ENCODE measurements at places on chromosomes 3 and 15. TPM values are rescaled to one million over a fixed set of nuclear protein-coding genes. Genes with fewer than 3 reads are reported as not detected.

Gene GNAT1
- not detected for total RNA-seq

Gene CHRM5
- total RNA-seq: 0.22 TPM

Gene TUBGCP4
- total RNA-seq: 9.2 TPM

Gene CD96
- not detected for total RNA-seq

Gene FEZF2
- not detected for total RNA-seq

Gene ITIH1
- not detected for total RNA-seq

Gene BCHE
- 36.1 TPM for total RNA-seq

Gene FEM1B
- total RNA-seq: 39.1 TPM

Gene IP6K1
- 55.3 TPM for total RNA-seq

All from dermis lymphatic vessel endothelial cell (primary cell).